ENCODE measurements at places on chromosomes 12 and 14.

- DNase-seq, result no peak
These were observed 830 bp upstream of the LPCAT3 start for GRCh38 chr12:7019043-7019569.

DNA sequence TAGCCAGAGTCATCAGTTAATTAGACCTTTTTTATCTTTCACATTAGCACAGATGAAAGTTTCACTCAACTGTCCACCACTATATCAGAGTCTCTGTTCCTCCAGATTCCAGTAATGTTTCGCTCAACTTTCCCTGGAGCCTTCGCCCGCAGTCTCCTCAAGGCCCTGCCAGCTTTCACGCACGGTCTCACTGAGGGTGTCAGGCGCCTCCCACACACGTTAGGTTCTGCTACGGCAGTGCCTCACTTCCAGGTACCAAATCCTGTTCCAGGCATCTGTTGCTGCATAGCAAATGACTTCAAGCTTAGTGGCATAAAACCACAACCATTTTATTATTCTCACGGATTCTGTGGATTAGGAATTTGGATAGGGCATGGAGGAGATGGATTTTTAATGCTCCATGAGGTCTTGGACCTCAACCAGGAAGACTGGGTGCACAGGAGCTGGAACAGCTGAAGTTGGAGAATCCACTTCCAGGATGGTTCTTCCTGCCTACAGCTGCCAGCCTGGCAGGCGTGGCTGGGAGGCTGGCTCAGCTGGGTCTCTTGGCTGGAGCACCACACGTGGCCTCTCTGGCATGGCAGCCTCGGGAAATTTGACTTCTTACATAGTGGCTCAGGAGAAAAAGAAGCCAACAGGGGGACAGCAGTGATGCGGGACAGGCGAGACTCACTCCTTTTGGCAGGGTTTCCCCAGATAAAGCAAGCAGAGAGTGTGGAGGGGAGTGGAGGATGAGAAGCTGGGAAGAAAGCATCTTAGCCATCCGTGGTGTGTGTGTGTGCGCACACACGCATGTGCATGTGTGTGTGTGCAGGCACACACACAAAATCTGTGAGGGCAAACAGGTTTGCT lies 21.3 kb upstream of the BCDIN3D start:
- DNase-seq, result no peak

DNA sequence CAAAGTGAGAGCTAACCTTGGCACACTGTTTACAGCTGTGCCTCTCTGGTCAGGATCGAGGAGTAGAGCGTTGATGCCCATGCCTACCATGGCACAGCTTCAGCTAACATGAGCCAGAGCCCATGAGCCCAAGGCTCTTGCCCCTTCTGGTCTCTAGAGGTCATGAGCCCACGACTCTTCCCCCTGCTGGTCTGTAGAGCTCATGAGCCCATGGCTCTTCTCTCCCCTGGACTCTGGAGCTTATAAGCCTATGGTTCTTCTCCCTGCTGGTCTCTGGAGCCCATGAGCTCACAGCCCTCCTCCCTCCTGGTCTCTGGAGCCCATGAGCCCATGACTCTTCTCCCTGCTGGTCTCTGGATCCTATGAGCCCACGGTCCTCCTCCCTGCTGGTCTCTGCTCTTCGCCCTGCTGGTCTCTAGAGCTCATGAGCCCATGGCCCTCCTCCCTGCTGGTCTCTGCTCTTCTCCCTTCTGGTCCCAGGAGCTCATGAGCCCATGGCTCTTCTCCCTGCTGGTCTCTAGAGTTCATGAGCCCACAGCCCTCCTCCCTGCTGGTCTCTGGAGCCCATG lies 16.6 kb upstream of the CLMN start:
- DNase-seq, result no peak

DNA sequence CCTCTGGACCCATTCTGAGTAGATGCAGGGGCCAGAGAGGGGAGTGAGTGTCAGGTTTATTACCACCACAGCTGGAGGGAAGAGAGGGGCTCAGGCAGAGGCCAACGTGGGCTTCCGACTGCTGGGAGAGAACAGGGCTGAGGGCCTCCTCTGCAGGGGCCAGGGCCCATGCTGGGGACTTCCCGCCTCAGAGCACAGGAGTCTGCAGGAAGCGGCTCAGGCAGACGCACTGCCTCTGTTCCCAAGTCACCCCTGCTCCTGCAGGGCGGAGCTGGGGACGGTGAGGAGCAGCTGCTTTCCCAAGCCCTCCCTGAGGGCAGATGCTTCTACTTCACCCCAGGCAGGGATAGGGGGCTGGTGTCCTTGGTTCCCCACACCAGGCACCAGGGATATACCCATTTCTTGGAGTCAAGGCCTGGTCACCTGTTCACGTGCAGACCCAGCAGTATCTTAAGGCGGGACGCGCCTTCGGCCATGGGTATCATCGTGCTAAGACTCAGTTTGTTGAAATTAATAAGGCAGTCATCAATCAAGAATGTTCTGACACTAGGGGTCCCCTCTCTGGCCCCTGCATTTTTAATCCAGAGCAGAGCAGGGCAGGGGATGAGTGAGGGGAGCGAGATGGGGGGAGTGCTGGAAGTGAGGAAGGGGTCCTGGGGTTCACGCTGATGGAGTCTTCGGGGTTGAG lies 100.0 kb downstream of the PIWIL1 start:
- DNase-seq, result no peak

- DNase-seq, result no peak
These were observed 161.2 kb downstream of the PRKCH start for GRCh38 chr14:61482348-61483206.

DNA sequence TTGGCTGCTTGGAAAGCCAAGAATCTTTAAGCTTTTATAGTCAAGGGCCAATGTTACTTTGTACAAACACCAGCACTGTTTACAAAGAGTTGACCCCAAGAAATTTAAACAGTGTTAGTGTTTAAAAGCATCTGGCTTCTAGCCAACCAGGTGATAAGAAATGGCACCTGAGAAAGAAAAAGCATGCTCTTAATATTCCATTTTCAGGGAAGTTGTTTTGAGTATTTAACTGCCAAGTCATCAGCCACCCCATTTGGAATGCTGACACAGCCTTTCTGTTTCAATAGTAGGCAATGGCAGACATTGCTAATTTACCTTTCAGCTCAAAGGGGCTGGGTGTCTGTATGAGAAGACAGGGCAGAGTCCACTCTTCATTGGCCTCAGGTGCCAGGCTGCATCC lies 3.7 kb upstream of the SLC35F4 start:
- DNase-seq, result no peak

DNA sequence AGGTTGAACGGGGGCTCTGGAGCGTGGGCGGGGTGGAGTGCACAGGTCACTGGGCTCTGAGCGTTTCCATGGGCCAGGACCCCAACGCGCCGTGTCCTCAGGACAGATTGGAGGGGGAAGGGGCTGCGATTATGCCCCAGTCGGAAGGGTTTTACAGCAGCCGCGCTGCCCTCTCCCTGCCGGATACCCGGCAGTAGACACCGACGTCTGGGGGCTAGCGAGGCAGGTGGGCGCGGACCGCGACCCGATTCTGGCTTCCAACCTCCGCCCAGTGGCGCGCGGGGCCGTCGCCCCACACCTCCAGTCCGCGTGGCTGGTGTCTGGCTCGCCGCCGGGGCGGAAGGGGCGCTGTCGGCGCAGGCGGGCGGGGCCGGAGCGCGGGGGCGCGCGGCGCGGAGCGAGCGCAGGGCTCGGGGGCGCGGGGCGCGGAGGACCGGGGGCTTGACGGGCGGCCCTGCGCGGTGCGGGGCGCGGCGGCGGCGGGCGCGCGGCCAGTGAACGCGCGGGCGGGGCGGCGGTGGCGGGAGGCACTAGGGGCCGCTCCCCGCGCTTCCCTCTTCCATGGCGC lies 2.4 kb upstream of the KIF26A start:
- no peak for DNase-seq

DNA sequence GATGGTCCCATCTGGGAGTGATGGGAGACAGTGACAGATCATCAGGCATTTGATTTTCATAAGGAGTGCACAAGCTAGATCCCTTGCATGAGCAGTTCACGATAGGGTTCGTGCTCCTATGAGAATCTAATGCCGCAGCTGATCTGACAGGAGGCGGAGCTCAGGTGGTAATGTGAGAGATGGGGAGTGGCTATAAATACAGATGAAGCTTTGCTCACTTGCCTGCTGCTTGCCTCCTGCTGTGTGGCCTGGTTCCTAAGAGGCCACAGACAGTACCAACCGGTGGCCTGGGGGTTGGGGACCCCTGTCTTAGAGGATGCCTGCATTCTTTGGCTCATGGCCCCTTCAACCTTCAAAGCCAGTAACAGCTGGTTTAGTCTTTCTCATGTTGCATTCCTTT lies 130.3 kb downstream of the PTPN11 start:
- DNase-seq, result no peak

GRCh38 chr12:70604662-70605061 lies 32.6 kb downstream of the PTPRB start:
- no peak for DNase-seq

- DNase-seq, result no peak
These were observed 505.4 kb downstream of the CCER1 start for GRCh38 chr12:90449611-90450010.

DNA sequence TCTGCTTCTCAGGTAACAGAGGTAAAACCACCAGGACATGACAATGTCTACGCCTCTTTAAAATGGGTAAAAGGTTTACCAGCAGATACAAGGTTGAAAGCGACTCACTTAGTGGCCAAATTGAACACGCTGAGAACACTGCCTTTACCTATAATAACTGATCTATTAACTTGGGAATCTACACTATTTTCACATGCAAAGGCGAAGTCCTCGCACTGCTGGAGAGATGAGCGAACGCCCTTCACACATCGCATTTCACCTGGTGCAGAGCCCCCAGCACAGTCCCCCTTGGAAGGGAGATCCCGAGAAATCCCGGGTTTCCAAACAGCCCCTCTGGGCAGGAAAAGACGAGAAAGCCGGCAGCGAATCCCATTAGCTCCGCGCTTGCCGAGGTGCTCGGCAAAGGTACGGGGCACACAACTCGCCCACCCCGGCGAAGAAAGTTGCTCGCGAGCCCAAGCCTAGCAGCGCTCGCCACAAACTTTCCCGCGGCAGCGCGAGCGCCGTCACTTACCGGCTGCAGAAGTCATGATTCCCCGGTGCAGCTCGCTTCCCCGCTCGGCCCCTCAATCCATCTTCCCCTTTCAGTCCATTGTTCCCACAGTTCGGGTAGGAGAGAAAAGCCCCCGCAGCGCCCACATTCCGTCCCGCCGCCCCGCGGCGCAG lies 423 bp downstream of the FGD6 start:
- DNase-seq, result peak; percentile 9

- DNase-seq, result no peak
These were observed 58.0 kb downstream of the MIS18BP1 start for GRCh38 chr14:45194964-45195363.

DNA sequence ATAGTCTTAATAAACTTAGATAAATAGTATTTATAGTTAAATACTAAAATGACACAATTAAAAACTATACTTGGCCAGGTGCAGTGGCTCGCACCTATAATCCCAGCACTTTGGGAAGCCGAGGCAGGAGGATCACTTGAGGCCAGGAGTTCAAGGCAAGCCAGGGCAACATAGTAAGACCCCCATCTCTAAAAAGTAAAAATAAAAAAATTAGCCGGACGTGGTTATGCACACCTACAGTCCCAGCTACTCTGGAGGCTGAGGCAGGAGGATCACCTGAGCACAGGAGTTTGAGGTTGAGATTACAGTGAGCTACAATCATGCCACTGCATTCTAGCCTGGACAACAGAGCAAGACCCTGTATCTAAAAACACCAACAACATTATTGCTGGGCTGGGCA lies 16.0 kb downstream of the CINP start:
- DNase-seq, result no peak

GRCh38 chr14:39451811-39452210 lies 19.6 kb upstream of the FBXO33 start:
- DNase-seq, result no peak

DNA sequence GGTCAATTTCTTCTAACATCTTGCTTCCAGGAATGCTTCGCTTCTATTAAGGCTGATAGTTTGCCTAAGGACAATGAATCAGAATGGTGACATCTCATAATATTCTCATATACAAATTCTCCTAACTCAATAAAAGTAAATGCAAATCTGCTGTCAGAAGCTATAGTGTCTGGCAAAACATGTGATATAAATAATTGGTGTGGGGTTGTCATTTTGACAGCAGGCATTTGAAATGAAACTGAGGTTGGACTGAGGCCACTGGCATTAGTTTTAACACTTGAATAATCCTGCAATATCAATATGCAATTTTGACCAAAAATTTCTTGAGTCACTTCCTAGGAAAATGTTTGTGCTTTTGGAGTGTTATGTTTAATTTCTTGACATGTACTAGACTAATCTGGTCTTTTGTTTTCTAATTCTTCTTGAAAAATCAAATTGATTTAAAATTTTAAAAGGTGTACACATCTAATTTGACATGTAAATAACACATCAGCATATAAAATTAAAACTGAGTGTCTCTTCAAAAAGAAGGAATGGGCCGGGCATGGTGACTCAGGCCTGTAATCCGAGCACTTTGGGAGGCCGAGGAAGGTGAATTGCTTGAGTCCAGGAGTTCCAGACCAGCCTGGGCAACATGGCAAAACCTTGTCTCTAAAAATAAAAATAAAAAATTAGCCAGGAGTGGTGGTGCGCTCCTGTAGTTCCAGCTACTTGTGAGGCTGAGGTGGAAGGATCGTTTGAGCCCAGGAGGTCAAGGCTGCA lies 92.3 kb upstream of the BTG1 start:
- DNase-seq, result no peak

DNA sequence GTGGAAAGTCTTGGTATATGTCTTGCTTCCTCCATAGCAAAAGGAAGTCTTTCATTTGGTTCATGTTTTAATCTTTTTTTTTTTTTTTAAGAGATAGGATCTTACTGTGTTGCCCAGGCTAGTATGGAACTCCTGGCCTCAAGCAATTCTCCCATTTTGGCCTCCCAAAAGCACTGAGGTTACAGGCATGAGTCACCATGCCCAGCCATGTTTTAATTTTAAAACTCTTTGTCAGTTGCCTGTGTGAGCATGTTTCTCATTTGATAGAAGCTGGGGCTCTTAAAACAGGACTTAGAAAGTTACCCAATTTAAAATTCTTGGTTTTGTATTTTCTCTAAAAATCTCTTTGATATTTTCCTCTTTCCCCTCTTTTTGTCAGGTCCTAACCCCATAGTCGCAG lies 45.0 kb upstream of the REP15 start:
- DNase-seq, result no peak

GRCh38 chr12:111443086-111443485 lies 37.4 kb downstream of the SH2B3 start:
- no peak for DNase-seq

DNA sequence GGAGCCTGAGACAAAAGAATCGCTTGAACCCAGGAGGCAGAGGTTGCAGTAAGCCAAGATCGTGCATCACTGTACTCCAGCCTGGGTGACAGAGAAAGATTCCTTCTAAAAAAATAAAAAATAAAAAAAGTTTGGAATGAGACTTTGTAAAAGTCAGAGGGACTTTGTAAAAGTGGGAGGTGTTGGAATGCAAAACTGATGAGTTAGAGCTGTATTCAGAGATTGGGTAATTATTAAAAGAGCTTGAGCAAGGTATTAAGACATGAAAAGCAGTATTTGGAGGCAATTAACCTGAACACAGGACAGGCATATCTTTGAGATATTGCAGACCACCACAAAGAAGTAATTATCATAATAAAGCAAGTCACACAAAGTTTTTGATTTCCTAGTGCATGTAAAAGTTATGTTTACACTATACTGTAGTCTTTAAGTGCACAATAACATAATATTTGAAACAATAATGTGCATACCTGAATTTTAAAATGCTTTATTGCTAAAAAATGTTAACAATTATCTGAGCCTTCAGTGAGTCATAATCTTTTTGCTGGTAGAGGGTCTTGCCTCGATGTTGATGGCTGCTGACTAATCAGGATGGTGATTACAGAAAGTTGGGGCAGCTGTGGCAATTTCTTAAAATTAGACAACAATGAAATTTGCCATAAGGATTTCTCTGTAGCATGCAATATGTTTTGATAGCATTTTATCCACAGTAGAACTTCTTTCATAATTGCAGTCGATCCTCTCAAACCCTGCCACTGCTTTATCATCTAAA lies 33.1 kb downstream of the PHLDA1 start:
- DNase-seq, result no peak

Measured in Ammon's horn (tissue), 1 donor.